AG04450 (cell line): ENCODE measurements at places on chromosomes 4 and X.

- no peak for DNase-seq
Observed at GRCh38 chrX:40084471-40085101, 13.2 kb downstream of the BCOR start.

DNA sequence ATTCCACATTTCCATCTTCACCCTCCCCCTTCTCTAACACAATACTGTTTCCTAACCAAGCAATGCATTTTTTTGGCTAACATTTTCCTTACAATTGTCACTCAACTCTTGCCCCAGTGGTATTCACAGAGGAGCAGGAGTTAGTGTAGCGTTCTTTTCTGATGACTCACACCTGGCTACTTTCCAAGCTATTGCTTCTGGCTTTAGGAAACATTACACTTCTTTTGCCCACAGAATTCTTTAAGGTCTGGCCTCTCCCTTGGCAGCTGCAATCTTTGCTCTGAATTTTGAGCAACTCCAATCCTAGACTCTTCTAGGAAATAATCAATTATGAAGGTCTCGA, 27.5 kb upstream of the PDGFC start:
- DNase-seq = peak; percentile 94

DNA sequence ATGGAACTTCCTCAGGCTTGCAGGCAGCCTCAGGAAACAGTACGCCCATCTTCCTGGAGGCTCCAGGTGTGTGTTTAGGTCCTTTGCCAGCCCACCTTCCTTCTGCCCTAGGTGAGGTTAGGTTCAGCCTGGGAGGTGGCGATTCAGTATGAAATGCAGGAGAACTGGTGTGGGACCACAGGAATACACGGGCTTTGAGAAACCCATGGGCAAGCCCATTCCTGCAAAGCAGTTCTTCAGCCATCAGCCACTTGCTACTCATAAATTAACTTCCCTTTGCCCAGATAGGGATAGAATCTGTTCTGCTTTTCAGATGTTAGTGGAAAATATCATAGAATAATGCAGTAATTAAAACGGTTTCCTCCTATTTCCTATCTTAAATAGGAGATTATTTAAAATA, 32.2 kb downstream of the TBC1D14 start:
- DNase-seq = no peak

DNA sequence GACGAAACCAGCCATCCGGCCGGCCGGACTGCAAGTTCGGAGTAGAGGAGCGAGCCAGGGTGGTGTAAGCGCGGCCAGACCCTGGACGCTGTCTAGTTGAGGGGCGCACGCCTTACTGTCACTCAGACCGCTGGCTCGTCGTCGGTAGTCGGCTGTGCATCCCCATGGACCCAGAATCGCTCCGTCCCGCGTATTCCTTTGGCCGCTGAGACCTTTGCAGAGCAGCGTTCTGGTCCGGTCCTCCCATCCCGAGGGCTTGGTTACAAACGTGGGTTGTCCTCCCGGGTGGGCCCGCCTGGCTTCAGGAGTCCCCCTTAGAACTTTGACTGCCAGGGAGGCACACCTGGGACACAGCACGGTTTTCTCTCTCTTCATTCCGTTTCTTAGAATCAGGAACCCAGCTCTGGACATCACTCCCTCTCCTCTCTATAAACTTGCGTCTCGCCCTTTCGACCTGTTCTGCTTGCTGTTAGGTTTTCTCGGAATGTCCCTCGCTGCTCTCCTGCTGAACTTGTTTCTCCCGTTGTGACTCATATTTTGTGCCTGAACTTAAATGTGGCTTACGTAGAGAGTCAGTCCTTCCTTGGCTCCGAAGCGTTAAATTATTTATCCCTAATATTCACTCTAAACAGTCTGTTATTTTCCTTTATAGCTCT, 672 bp downstream of the PGM2 start:
- DNase-seq = no peak

DNA sequence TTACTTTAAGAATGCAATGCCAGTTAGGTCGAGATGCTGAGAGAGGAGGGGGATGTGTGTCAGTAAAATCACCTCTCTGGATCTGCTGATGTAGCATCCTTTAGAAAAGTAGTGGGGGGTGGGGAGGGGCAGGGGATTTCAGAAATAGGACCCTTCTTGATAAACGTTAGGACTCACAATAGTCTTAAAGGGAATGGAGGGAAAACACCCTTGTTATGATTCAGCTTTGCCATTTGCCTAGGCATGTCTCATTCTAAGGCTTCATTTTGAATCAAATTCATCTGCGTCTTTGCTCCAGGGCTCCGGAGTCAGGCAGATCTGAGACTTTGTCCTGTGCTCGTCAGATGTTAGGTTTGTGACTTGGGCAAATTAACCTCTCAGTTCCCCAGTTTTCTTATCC, 879 bp downstream of the SH2D1A start:
- DNase-seq = no peak

- no peak for DNase-seq
Observed at GRCh38 chrX:28920153-28920943, 333.1 kb downstream of the IL1RAPL1 start.

DNA sequence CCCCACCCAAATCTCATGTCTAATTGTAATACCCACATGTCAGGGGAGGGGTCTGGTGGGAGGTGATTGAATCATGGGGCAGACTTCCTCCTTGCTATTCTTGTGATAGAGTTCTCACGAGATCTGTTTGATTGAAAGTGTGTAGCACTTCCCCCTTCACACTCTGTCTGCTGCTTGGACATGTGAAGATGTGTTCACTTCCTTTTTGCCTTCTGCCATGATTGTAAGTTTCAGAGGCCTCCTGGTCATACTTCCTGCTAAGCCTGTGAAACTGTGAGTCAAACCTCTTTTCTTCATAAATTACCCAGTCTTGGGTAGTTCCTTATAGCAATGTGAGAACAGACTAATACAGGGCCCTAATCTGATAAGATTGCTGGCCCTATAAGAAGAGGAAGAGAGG, 1514.8 kb downstream of the RPA4 start:
- DNase-seq = no peak

DNA sequence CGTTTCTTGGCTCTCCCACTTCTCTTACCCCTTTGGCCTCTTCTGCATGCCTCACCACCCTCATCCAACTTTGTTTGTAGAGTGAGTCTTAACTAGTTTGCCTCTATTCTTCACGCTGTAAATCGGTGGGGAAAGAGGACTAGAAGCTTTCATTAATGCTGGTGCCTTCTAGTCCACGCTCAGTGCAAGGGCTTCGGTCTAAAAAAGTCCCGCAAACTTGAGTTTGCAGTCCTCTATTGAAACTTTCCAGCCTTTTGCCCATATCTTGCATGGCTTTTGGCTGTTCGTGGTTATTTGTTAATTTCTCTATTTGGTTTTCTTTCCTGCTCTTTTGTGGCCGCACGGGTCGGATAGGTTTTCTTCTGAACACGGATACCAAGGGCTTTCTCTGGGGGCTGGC, 868 bp downstream of the DACH2 start:
- no peak for DNase-seq

GRCh38 chrX:150324035-150324728, 38.9 kb upstream of the MAMLD1 start:
- peak; percentile 69 for DNase-seq

- no peak for DNase-seq
Observed at GRCh38 chr4:169900241-169900845, 125.9 kb downstream of the MFAP3L start.

- DNase-seq = no peak
Observed at GRCh38 chr4:67929426-67929825, 33.9 kb downstream of the TMPRSS11A start.

- no peak for DNase-seq
Observed at GRCh38 chr4:40710484-40711254, 39.1 kb upstream of the NSUN7 start.

- DNase-seq = no peak
Observed at GRCh38 chr4:123568936-123569335, 172.3 kb downstream of the SPRY1 start.

DNA sequence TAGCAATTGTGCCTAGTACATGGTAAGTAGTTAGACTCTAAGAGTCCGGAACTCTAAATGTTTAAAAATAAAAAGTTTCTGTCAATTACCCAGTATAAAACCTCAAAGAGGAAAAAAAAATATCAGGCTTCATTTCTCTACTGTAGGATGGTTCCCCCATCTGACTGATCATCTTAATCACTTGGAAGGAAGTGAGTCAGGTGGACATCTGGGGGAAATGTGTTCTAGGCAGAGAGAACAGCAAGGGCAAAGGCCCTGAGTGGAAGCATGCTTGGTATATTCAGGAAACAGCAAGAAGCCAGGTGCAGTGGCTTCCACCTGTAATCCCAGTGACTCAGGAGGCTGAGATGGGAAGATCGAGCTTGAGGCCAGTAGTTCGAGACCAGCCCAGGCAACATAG, 2.9 kb upstream of the EIF1AX start:
- DNase-seq = no peak

- DNase-seq = no peak
Observed at GRCh38 chr4:48755281-48755680, 24.8 kb downstream of the FRYL start.

DNA sequence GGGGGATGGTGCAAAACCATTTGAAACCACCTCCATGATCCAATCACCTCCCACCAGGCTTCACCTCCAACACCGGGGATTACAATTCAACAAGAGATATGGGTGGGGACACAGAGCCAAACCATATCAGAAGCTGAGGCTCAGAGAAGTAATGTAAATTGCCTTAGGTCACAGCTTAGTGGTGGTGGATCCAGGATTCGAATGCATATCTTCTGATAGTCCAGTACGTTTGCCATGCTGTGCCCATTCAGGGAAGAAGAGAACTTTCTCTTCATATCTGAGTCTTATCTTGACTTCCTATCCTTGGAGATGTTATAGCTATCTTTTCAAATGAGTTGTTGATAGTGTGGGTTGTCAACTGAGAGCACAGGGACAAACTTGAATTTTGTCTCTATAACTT, 325.5 kb downstream of the ZIC3 start:
- DNase-seq = no peak

DNA sequence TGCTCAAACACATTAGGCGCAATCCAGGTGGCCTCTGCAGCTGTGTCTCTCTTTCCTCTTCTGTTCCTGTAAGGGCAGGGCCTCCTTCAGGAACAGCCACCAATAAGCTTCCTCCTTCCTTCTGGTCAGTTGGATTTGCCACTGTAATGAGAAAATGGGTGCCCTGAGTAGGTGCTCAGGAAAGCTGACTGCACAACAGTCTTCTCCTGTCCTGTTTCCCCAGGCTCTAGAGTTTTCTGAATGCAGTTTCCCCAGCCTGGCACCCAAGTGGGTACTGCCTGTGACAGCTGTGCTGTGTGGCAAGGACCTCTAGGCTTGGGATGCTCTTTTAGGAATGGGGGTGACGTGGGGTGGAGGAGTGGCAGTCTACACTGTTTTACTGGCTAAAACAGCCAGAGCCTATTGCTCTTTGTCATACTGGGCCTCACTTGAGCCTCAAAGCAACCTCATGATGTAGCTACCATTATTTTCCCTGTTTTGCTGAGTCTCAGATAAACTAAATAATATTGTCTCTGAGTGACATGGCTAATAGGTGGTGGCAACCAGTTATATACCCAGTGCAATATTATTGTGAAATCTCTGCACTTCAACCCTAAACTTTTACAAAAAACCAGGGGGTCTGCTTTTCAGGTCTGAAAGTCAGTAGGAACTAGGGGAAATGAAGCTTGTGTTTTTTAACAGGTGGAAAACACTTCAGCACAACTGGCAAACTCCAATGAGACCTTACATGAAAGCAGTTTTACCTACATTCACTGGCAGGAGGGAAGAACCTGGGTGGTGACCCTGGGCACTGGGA, 1.2 kb downstream of the CXCL2 start:
- DNase-seq = no peak

GRCh38 chrX:41559235-41560052, 112.3 kb downstream of the NYX start:
- peak; percentile 77 for DNase-seq

GRCh38 chr4:10587697-10588096, 96.9 kb downstream of the CLNK start:
- no peak for DNase-seq

DNA sequence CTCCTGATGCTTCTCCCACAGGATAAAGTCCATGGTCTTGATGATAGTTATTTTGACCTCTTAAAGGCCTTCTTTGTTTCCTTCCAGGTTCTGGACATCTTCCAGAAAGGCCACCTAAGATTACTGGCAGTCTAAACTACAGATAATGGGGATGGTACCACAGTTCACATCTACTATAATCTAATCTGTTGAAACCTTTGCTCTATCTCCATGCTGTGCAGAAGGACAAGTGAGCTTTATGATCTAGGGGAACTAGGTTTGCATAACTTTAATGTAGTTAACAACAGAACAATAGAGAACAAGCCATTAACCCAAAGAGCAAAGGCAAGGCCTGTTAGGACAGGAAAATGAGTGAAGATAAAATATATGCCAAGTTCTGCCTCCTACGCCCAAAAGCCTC, 103.9 kb upstream of the KLHL13 start:
- no peak for DNase-seq

- DNase-seq = no peak
Observed at GRCh38 chr4:71275570-71275969, 63.2 kb upstream of the SLC4A4 start.

DNA sequence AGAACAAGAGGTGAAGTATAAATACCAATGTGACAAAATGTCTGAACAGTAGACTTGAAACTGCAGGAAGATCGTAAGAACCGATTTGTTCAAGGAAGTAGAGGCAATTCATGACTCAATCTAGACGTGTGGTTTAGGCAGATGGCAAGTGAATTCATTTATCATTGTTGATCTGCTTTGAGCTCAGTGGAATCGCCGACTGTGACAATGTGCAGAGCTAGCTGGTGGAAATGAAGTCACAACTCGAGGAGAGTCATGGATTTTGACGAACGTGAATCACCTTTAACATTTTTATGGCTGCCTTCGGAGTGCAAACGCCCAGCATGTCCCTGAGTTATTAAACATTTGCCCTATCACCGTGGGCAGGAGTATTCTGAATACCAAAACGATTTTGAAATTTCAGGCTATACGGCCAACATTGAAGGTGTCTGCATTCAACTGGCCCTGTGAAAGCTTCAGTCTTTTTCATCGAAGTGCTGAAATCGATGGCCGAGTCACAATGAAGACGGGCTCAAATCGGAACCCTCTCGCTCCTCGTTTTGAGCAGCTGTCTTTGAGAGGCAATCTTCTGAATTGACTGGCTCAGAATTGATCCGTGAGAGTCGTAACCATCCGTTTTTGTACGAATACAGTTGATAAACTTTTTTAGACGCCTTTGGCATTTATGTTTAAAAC, 689 bp upstream of the OGT start:
- no peak for DNase-seq
